H9 (cell line): ENCODE measurements at places on chromosomes 6 and 20. TPM values are rescaled to one million over a fixed set of nuclear protein-coding genes. Genes with fewer than 3 reads are reported as not detected.

Gene CRIP3
- 15.3 and 16.9 TPM in 2 replicates for total RNA-seq

Gene OXT
- 0.64 TPM in 1 of 2 replicates, not detected in the other for total RNA-seq

Gene RPRD1B
- total RNA-seq, result 33.4 and 34.3 TPM in 2 replicates

DNA sequence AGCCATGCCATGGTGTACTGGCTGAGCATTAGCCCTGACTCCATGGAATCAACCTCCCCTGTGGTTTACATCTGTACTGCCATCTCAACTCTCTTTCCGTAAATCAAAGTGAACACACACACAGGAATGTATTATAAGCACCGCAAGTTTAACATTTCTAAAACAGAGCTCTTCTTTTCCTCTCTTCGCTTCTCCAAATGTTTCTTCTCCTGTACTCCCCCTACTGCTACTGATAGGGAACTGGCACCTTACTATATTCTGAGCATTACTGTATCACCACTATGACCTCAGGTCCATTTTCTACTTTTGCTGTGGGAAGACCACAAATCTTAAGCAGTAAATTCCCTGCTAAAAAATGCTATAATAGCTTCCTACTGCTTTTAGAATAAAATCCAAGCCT, 101.2 kb downstream of the NUS1 start:
- no peak for DNase-seq
- no peaks in the 10 kb centered on the region for H3K4me1 ChIP-seq
- H3K27me3 ChIP-seq, result no peaks in the 10 kb centered on the region

GRCh38 chr20:58469616-58470015, 45.6 kb downstream of the APCDD1L start:
- no peaks in the 10 kb centered on the region for H3K4me1 ChIP-seq
- no peaks in the 10 kb centered on the region for H3K36me3 ChIP-seq
- no peak overlapping the region for H3K4me3 ChIP-seq
- no peak overlapping the region for H3K27ac ChIP-seq
- no peak for DNase-seq
- H3K27me3 ChIP-seq, result no peaks in the 10 kb centered on the region

DNA sequence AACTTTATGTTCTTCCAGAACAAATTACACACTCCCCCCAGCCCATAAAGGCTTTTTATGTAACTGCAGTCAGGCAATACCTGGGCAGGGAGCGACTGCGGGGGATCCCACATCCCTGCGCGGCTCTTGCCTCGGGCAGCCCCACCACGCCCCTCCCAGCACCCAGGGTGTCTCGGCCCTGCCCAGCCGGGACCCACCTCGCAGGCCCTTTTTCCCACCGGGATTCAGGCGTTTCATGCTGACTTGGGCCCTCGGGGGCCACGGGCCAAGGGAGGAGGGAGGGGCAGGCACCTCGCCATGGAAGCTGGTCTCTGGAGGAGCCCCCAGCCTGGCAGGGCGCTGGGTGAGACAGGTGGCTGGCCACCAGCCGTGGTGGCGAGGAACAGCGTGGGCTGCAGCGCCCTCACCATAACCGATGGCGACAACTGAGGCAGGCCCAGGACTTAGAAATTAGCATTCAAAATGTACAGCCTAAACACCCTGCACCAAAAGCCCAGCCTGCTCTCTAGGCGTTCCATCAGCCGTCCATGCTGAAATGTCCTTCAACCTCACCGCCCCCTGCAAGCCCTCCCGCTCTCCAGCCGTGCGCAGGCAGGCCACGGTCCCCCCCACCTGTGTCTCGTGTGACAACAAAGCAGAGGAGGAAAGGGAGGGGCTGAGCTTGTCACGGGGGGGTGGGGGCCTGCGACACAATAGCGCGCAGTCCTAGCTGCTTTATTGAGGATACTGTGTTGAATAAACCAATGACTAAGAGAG, 15.1 kb upstream of the FOXC1 start:
- H3K4me3 ChIP-seq, result no peak overlapping the region
- no peaks in the 10 kb centered on the region for H3K27me3 ChIP-seq
- no peaks in the 10 kb centered on the region for H3K4me1 ChIP-seq
- no peak for DNase-seq
- no peak overlapping the region for H3K27ac ChIP-seq
